Lung (tissue), 17 donors: ENCODE measurements at places on chromosomes 1 and 21.

DNA sequence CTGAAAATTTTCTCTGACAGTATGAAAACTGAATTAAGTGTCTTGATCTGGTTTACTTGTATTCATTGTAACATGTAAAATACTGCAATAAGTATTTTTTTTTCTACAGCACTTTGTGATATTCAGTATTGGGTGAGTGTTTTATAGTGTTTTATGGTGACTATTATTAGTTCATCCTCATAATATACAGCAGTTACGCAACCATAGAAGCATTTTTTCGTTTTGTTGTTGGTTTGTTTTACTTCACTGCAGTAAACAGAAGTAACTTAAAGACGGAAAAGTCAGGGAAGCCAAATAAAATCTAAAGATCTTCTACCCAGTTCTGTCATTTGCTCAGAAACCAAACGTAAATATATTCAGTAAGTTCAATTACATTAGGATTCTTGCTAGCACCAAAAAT, 250.0 kb downstream of the TPR start:
- peak; percentile 13 for DNase-seq

DNA sequence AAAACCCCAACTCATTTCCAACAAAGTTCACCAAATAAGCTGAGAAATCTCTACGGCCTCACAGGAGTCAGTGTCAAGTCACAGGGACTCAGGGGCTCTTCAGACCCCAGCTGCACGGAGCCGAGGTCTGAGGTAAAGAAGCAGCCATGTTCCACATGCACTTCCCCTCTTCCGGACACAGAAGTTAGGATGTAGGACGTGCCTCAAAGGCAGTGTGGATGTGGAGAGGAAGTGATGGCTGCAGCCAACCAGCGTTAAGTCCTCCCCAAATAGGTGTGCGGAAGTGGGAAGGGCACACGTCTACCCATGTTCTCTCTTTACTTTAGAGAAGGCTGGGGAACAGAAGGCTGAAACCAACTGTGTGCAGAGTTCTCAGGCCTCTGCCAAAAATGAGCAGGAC, 14.6 kb upstream of the NCF2 start:
- DNase-seq, result no peak

DNA sequence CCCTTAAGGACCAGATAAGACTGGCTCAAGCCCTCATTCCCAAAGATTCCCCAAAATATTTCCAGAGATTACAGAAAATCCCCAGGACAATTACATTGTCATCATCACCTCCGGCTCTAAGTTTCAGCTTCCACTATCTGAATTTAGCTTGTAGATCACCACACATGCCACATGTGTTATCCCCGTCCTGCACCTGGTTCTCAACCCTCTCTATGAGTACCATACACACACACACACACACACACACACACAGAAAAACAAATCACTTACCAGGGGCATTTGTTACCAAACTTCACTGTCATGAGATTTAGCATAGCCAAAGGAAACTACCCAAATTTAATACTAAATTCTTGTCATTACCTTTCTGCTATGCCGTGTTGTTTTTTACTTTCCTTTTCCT, 15.4 kb upstream of the TSPAN1 start:
- no peak for DNase-seq

DNA sequence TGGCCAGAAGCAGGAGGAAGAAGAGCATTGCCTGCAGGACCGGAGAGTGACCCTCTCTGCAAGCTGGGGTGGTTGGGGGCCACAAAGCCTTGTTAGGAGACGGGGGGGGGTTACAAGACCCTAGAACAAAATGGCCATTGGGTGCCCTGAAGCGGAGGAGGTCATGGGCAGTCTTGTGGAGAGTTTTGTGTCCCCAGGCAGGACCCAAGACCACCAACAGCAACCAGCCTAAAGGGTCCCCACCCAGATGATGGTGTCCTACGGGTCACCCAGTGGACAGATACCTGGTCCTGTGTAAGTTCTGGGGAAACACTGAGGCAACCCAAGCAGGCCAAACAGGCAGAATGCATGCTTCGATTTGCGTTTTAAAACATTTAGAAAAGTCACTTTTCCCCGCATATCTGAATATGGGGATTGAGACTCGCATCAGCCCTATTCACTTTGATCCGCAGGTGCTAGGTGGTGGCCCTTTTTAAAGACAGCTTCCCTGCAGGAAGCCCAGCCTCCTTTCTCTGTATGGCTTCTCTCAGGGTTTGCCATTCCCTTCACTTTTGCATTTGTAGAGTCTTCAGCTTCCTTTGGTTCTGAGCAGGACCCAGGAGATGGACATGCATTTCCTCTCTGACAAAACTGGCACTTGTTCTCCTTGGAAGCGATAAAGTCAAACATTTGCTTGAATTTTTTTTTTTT, 21.1 kb downstream of the GNG4 start:
- no peak for DNase-seq

DNA sequence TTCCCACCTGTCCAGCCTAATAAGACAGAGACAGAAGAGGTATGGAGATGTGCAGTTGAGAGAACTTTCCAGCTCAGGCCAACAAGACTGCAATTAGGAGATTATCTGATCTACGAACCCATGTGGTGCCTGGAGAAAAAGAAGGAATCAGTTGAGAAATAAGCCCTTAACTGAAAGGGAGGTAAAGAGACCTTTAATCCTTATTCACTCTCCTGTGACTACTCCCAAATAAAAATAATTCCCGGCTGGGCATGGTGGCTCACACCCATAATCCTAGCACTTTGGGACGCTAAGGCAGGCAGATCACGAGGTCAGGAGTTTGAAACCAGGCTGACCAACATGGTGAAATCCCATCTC, 31.9 kb upstream of the SARS1 start:
- DNase-seq, result no peak

DNA sequence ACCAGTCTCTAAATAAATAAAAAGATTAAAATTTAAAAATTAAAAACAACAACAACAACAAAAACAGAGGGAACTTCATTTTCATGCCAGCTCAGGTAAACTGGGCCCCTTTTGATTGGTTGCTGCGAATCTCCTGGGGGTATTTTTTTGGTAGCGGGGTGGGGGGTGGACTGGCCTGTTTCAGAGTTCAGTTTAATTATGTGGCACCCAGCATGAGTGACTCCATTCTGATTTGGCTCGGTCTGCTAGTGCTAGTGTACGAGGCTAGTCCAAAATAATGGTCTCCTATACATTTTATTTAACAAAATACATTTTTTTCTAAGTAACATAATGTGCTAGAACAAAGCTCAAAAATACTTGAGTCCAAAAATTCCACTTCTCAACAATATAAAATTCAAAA, 18.2 kb downstream of the PDIK1L start:
- DNase-seq, result no peak

DNA sequence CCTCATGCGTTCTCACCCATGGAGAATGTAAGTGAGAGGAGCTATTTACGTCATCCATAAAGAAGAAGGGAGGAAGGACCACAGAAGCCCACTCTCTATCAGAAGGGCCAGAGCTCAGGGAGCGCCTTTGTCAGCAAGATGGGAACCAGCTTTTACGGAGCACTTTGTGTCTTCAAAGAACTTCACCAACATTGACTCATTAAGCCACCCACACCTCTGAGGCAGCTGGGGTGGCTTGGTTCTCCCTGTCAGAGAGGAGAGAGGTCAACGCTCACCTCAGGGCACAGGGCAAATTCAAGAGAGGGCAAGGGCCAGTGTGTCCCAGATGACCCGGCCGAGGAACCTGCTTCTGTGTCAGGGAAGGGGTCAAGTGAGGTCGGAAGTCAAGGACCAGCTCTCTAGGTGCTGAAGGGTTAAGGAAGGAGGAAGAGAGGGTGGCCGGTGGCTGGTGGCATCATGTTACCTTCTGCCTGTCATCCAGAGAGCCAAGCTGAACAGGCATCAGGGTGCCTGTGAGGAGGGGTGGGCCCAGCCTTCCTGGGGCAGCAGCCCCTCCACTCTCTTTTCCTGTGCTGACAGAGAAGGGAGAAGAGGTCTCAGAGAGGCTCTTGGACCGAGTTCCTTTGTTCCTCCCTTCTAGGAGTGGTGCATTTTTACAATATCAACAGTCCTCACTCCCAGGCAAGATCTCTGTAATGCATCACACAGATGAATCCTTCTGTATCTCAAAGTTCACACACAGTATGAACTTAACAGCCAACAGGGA, 109.0 kb downstream of the ETS2 start:
- DNase-seq, result no peak

- no peak for DNase-seq
Observed at GRCh38 chr1:109979489-109980091, 5.0 kb upstream of the AHCYL1 start.

- DNase-seq, result no peak
Observed at GRCh38 chr1:162405800-162406199, 6.1 kb downstream of the SH2D1B start.

- no peak for DNase-seq
Observed at GRCh38 chr1:116290085-116290705, 82.8 kb upstream of the ATP1A1 start.

- peak; percentile 12 for DNase-seq
Observed at GRCh38 chr1:241695246-241696171, 43.4 kb downstream of the WDR64 start.

GRCh38 chr1:160066829-160067745, 2.9 kb downstream of the KCNJ10 start:
- no peak for DNase-seq

- DNase-seq, result no peak
Observed at GRCh38 chr1:89953131-89953626, 41.7 kb upstream of the ZNF326 start.

DNA sequence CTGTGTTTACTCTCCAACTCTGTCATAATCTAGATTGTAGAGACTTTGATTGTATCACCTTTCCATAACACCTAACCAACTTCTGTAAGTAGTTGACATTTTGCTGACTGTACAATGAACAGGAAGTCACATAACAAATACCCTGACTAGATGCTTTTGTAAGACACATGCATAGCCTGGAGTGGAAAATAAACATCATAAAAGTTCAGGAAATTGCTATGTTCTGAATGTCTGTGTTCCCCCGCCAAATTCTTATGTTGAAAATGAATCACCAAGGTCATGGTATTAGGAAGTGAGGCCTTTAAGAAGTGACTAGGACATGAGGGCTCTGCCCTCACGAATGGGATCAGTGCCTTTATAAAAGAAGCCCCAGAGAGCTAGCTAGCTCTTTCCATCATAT, 40.4 kb upstream of the ZSWIM5 start:
- peak; percentile 10 for DNase-seq

DNA sequence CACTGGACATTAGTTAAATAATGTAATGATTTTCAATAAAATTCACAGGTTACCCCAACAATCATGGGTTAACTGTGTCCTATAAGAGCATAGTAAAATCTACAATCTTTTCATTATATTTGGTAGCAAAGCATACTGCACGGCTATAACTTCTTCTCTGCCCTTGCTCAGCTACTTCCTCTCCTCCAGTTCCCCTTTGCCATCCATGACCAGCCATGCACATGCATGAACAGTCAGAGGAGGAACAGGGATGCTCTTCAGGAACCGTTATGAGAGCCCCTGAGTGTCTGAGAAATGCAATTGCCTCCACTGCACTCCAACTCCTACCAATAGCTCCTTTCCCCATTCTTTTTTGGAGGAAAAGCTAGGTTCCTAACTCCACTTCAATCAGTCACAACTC, 646.7 kb downstream of the LTN1 start:
- no peak for DNase-seq

- DNase-seq, result no peak
Observed at GRCh38 chr1:102799496-102799895, 308.8 kb downstream of the COL11A1 start.

DNA sequence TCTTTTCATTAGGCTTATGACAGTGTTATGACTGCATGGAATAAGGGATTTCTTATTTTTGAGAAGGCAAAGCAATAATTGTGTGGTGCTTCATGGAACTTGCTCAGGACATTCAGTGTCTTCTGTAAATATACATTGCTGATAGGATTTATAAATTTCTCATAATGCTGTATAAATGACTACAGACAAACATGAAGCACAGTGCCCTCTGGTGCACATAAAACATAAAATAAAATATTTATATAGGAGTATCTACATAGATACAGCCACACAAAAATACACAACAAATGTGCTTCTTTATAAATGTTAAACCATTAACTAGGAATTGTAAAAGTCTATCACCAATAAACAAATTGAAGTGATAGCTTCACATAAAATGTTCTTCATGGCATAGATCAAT, 24.1 kb downstream of the BRINP3 start:
- DNase-seq, result no peak

GRCh38 chr21:36022427-36023091, 37.8 kb downstream of the SETD4 start:
- DNase-seq, result no peak

- DNase-seq, result no peak
Observed at GRCh38 chr1:198756470-198756869, 117.6 kb downstream of the PTPRC start.
